Dorsolateral prefrontal cortex (tissue), 122 donors: ENCODE measurements at places on chromosomes 13 and 19. TPM values are rescaled to one million over a fixed set of nuclear protein-coding genes. Genes with fewer than 3 reads are reported as not detected.

PROSER3 gene
- total RNA-seq, result 26.0 TPM

MBD3L2 gene
- total RNA-seq, result not detected

ACP7 gene
- total RNA-seq, result 10.1 TPM

ZNF229 gene
- total RNA-seq, result 5.6 TPM

DBP gene
- 39.1 TPM for total RNA-seq

ZFP14 gene
- 13.3 TPM for total RNA-seq

OR7D2 gene
- not detected for total RNA-seq

ZNF546 gene
- total RNA-seq, result 11.7 TPM

RABAC1 gene
- 157 TPM for total RNA-seq

ZNF560 gene
- total RNA-seq, result not detected

CATSPERD gene
- total RNA-seq, result not detected

PDX1 gene
- not detected for total RNA-seq

POLR1G gene
- total RNA-seq, result 6.5 TPM

ZNF627 gene
- 10.2 TPM for total RNA-seq

ZNF878 gene
- not detected for total RNA-seq

BEST2 gene
- not detected for total RNA-seq

PABPC3 gene
- 0.17 TPM for total RNA-seq

SIGLECL1 gene
- not detected for total RNA-seq
